Kasumi-1 (cell line): ENCODE measurements at places on chromosomes 2 and 18.

- no peak for DNase-seq
These were observed 182.9 kb downstream of the IKZF2 start for GRCh38 chr2:212968284-212969081.

GRCh38 chr2:172226244-172227061 lies 123.8 kb upstream of the DLX2 start:
- DNase-seq: no peak

GRCh38 chr2:160491911-160492371 lies 1.7 kb downstream of the RBMS1 start:
- no peak for DNase-seq

GRCh38 chr2:128406736-128407554 lies 88.3 kb upstream of the HS6ST1 start:
- no peak for DNase-seq

DNA sequence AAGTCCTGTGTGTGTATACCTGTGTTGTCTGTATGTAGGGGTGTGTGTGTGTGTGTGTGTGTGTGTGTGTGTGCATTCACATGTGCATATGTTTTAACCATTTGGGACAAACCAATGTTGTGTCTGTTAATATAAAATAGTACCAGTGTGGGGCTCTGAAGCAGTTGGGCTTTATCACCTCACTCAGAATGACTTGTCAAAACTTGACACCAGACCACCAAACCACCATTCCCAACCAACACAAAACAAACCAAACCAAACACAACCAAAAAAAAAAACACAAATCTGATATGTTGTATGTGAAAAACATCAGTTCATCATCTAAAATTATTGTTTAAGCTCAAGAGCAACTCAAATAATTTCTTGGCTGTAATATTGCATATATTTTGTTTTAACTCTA lies 42.1 kb downstream of the CALCRL start:
- DNase-seq: no peak

GRCh38 chr2:9703085-9703678 lies 72.4 kb upstream of the YWHAQ start:
- DNase-seq: no peak

GRCh38 chr2:95354469-95354901 lies 48.0 kb upstream of the FAHD2A start:
- DNase-seq: no peak

DNA sequence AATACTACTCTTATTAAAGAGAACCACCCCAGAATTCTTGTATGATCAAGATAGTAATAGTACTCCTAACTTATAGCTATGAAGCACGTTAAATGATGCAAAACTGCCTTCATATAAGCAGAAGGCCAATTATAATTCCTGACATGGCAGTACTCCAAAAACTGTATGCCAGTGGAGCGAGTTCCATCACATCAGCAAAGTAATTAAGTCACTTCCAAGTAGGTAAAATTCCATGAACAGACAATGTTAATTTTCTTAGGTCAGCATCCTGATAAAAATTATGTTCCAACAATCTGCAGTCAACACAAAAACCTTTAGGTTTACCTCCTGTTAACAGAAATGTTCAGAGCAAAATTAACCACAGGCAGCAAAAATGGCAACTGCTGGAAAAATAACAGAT lies 136.7 kb downstream of the CDH2 start:
- no peak for DNase-seq

GRCh38 chr2:107132070-107132469 lies 246.1 kb upstream of the ST6GAL2 start:
- DNase-seq: peak; percentile 63
